ENCODE measurements at places on chromosomes 1 and 21.

- no peak for DNase-seq
These were observed 4.1 kb upstream of the GRIK1 start for GRCh38 chr21:29943885-29944284.

GRCh38 chr21:31098576-31099005 is 60.3 kb upstream of the KRTAP19-8 start:
- peak; percentile 66 for DNase-seq

- DNase-seq, result no peak
These were observed 415.7 kb upstream of the ESRRG start for GRCh38 chr1:217138799-217139466.

GRCh38 chr1:198443365-198444233 is 96.9 kb downstream of the ATP6V1G3 start:
- DNase-seq, result no peak

DNA sequence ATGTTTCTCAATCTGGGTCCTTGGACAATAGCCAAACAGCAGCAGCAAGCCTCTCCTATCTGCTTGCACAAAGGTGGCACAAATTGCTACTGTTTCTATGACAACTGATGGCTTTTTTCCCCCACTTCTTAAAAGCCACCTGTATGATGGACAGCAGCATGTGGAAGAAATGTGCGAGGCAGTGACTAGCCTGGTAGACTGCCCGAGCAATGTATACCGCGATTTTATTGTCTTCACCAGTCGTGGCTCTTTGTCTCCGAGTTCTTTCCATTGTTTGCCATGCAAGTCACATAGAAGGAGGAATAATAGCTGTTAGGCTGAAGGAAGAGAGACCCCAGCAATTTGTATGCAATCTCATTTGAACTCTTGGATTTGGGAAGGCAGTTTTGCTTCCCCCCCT is 79.4 kb downstream of the S1PR1 start:
- no peak for DNase-seq

DNA sequence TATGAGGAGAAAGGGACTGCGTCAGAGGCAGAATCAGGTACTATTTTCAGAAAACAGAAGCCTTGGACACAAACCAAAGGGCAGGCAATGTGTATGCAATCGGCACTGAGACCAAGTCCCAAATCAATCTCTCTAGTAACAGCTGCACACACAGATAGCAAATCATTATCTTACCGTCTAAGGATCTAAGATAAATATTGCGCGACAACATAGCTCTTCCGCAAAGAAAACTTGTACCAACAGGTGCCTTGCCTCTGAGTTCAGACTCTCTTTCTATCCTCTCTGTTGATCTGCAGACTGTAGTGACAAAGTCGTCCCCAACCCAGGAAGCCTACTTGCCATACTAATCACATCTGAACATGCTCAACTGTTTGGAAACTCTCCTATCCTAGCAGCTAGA is 22.6 kb upstream of the SAMD13 start:
- DNase-seq, result no peak

DNA sequence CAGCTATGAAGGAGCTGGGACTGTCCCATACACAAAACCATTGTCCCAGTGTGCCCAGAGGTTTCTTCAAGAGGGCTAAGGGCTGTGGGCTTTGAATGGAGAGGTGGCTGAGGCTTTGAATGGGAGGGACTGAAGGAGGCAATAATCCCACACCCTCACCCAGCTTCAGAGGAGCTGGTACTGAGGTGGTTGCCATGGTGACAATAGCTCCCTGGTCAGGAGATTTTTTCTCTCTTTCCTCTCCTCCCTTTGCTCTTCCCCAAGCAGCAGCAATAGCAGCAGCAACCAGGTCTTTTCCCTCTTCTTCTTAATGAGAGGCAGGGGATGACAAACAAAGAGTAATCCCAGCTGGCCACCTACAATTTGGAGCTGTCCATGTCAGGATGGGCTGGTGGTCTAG is 1.6 kb downstream of the HPCAL4 start:
- no peak for DNase-seq

DNA sequence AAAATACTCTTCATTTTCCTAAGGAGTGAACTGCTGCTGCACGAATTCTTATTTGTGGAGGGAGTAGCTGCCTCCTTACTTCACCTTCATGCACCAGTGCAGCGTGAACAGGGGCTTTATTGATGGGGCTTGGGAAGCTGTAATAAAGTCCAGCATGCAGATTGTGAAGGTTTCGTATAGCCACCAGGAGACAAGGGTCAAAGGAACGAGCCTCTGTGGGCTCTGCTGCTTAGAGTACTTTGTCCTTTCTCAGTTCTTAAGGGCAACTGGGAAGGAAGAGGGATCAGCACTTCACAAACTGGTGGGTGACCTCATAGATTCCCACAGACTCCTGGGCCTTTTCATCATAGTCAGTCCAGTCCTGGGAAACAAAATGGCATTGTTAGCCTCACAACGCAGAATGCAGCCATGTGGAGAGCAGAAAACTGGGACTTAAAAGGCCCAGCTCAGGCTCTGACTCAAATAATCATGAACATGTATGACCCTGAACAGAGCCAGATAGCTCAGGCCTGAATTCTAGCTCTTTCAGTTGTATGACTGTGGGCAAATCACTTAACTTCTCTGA is 6.0 kb downstream of the CZIB start:
- no peak for DNase-seq

- no peak for DNase-seq
These were observed 42.1 kb downstream of the TRIM33 start for GRCh38 chr1:114468710-114469468.

DNA sequence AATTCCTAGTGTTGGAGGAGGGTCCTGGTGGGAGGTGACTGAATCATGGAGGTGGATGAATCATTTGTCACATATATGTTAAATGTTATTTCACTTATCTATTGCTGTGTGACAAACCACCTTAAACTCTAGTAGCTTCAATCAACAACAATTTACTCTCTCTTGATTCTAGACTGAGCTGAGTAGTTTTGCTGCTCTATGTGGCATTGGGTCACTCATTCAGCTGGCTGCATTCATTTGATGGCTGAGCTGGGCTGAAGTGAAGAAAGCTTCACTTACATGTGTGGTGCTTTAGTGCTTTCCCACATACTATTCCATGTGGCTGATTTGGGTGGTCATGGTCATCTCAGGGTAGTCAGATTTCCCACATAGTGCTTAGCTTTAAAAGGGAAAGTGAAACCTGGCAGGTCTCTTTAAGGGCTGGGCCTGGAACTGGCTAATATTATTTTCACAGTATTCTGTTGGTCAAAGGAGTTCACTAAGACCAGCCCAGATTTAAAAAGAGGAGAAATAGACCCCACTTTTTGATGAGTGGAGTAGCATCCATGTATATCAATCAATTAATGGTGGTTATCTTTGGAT is 10.5 kb downstream of the DNAH14 start:
- DNase-seq, result no peak

GRCh38 chr1:54159733-54160316 is 7.0 kb upstream of the CDCP2 start:
- DNase-seq, result no peak

DNA sequence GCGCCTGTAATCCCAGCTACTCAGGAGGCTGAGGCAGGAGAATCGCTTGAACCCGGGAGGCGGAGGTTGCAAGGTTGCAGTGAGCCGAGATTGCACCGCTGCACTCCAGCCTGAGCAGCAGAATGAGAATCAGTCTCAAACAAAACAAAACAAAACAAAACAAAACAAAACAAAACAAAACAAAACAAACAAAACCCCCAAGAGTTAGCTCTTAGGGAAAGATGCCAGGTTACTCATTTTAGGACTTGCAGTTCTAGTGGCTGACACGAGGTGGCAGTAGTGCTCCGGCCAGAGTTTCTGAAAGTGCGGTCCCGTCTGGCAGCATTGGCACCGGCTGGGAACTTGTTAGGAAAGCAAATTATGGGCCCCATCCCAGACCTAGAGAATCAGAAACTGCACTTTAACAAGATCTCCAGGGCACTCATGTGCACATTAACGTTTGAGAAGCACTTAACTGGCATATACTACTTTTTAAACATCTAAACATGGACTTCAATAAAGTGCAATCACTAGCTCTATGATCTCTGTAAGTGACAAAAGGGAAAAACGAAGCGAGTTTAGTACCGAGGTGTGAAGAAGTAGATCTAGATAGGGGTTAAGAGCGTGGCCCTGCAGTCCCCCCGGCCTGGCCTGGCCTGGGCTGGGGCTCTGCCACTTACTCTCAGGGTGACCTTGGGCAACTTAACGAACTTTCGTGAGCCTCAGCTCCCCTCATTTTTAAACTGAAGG is 41.9 kb upstream of the TNFRSF1B start:
- peak; percentile 34 for DNase-seq

- DNase-seq, result peak; percentile 57
These were observed 134.3 kb upstream of the ZBTB40 start for GRCh38 chr1:22317231-22317919.

DNA sequence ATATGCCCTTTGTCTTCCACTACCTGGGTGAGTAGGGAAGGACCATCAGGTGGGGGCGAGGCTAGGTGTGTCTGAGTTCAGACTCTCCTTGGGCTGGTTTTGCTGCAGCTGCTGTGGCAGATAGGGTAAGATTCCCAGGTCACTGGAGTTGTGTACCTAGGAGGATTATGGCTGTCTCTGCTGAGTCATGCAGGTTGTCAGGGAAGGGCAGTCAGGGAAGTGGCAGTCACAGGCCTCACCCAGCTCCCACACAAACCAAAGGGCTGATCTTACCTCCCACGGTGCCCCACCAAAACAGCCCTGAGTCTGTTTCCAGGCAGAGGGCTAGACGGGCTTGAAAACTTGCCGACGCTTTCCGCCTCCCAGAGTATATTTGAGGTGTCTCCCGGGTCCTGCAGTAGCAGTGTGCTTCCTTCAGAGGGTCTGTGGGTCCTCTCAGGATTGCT is 201.6 kb upstream of the PLXNA2 start:
- no peak for DNase-seq

- DNase-seq, result no peak
These were observed 4.0 kb downstream of the ENO1 start for GRCh38 chr1:8874230-8875201.

GRCh38 chr1:202750761-202751160 is 40.5 kb upstream of the SYT2 start:
- no peak for DNase-seq

GRCh38 chr1:92515796-92516201 is 29.1 kb upstream of the GFI1 start:
- DNase-seq, result no peak

GRCh38 chr1:65910432-65910831 is 117.7 kb downstream of the PDE4B start:
- no peak for DNase-seq

DNA sequence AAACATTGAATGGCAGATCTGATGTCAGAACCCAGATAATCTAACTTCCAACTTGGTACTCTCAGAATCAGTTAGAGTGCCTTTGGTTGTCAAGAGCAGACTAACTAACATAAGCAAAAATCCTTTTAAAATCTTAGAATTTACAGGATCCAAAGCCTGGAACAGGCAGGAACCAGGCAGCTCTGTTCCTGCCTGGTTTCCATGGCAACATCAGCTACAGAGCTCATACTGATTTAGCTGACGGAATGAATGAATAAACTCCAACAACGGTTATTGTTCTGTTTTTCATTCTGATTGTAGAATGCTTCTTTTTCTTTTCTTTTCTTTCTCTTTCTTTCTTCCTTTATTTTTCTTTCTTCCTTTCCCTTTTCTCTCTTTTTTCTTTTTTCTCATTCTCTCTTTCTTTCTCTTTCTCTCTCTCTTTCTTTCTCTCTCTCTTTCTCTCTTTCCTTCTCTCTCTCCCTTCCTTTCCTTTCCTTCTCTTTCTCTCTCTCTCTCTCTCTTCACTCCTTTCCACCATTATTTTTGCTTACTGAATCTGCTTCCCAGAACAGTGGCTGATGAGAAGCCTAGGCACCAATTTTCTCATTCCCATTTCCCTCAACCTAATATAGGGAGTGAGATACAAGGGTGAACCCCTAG is 121.6 kb downstream of the RGS7 start:
- no peak for DNase-seq

DNA sequence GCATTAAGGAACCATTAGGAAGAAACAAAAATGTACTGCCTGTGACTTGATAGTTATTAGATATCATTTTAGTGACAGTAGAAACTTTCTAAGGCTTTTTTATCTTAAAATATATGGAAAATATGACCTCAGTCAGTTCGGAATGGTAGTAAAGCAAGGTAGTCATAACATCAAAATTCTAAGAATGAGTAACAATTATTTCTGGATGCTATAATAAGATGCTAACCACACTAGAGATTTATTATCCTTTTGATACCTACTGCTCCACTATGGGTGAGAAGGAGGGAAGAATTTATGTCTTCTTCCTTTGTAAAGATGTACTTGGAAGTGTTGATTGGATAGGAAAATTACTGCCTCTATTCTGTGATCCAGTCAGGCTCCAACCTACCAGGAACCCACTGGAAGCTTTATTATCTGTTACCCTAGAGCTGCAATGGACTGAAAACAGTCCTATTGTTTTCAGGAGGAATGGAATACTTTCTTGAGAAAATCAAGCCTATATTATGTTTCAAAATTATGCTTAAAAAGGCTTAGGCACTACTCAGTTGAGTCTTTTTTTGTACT is 8.8 kb downstream of the FMN2 start:
- DNase-seq, result no peak

GRCh38 chr1:95506736-95507414 is 272.9 kb downstream of the RWDD3 start:
- DNase-seq, result no peak

DNA sequence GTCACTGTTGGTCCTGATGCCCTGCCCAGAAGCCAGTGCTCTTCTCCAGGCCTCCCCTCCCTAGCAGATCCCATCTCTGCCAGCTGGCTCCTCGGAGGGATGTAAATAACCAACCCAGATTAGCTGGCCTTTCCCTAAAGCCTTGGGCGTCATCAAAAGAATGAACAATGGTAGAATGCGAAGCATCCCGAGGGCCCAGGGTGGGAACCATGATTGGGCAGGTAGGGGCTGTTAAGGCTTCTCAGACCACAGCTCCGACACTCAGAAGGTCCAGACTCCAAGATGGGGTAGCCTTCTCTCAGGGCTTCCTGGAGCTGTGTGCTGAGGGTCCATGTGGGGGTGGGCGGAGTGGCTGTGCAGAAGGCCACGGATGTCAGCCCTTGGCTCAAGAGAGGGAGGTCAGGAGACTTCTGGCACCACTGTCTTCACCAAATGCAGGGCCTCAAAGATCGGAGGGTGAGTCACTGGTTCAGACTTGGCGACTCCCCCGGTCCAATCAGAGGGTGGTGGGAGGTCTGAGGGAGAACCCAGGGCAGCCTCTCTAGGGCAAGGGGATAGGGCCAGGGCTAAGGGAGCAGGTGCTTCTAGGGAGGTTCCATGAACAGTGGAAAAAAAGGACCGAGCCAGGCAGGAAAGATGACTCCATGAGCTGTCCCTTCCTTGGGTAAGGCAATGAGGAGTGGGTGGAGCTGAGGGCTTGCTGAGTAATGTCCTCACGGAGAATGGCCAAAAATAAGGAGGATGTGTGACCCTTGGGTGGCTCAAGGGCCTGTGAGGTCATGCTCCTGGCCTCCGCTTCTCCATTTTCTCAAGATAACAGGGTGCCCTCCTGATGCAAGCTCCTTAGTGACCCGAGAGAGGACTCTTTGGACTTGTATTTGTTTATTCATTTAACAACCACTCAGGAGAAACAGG is 58.4 kb upstream of the EPS8L3 start:
- DNase-seq, result no peak
